T-cell (primary cell): ENCODE measurements at places on chromosomes 6 and 20.

- no peak overlapping the region for H3K27ac ChIP-seq
- no peaks in the 10 kb centered on the region for H3K27me3 ChIP-seq
- DNase-seq = no peak
- no peaks in the 10 kb centered on the region for H3K4me1 ChIP-seq
- H3K4me3 ChIP-seq = no peak overlapping the region
- no peaks in the 10 kb centered on the region for H3K36me3 ChIP-seq
These were observed 341.2 kb downstream of the CDKAL1 start for GRCh38 chr6:20875369-20875963.

DNA sequence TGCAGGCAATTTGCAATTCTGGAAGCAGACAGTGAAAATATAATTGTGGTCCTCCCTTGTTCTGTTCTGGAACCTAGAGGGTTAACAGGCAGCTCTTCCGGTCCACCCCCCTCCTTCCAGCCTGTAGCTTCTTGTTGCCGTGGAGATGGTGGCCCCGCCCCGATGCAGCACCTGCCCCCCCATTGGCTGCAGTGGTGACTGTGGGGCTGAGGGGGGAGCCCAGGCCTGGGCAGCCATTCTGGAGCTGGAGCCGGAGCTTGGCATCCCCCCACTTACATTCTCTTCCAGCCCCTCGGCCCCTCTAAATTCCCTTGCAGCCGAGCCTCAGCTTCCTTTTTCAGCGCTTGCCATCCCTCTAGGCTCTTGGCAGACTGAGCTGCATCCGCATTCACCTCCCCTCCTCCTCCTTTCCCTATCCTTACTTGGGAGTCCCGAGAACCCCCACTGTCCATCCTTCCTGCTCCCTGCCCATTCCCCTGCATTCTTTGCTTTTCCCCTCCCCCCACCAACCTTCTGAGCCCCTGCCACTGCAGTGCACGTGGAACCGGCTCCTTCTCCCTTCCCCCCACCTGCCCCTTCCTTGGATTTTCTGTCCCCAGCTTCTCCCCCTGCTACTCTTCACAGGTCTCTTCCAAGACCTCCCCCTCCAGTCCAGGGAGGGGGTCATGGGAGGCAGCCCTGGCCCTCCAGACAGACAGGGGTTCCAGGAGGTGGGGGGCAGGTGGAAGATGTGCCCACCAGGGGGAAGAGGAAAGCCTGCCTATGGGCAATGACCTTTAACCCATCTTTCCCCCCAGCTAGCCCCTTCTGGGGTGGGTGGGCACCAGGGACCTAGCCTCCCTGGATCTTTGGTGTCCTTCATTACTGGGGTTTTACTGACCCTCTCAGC is 11.4 kb downstream of the SYNGAP1 start:
- peak overlapping the region; percentile 67 for H3K4me3 ChIP-seq
- H3K36me3 ChIP-seq = peaks cover 22% of the 10 kb centered on the region
- H3K27me3 ChIP-seq = no peaks in the 10 kb centered on the region
- DNase-seq = peak; percentile 85
- peak overlapping the region; percentile 88 for H3K27ac ChIP-seq
- peaks cover 42% of the 10 kb centered on the region for H3K4me1 ChIP-seq

DNA sequence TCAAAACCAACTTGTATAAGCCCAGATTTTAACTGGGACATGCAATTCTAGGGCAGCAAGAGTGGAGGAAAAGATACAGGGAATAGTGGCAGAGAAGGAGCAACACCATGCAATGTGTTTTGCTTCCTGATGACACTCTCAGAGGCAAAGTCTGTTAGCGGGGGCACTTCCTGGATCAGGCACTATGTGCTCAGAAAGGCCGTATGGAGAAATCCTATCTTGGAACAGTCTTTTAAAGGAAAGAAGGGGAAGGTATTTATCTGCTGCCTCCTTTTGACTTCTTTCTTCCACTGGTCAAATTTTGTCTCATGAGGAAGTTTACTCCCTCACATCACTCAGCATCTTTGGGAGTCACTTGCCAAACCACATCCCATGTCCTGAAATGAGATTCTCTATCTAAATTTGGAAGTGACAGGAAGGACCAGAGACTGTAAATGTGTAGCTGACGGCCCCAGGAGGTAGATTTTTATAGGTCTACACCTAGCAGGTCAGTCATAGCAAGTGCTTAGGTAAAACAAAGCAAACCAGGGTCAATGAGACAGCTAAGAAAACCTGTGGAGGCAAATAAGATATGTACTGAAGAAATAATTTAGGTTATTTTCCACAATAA is 91.7 kb upstream of the ELOVL5 start:
- no peak overlapping the region for H3K27ac ChIP-seq
- H3K4me3 ChIP-seq = no peak overlapping the region
- no peaks in the 10 kb centered on the region for H3K4me1 ChIP-seq
- no peaks in the 10 kb centered on the region for H3K36me3 ChIP-seq

- H3K27ac ChIP-seq = no peak overlapping the region
- peaks cover 7% of the 10 kb centered on the region for H3K27me3 ChIP-seq
- DNase-seq = no peak
These were observed 65.0 kb upstream of the MAP3K4 start for GRCh38 chr6:160926281-160927276.

GRCh38 chr20:2578475-2579192 is 42.3 kb downstream of the TMC2 start:
- no peak overlapping the region for H3K4me3 ChIP-seq
- DNase-seq = no peak
- no peaks in the 10 kb centered on the region for H3K36me3 ChIP-seq
- no peaks in the 10 kb centered on the region for H3K4me1 ChIP-seq
- H3K27me3 ChIP-seq = peaks cover 5% of the 10 kb centered on the region

DNA sequence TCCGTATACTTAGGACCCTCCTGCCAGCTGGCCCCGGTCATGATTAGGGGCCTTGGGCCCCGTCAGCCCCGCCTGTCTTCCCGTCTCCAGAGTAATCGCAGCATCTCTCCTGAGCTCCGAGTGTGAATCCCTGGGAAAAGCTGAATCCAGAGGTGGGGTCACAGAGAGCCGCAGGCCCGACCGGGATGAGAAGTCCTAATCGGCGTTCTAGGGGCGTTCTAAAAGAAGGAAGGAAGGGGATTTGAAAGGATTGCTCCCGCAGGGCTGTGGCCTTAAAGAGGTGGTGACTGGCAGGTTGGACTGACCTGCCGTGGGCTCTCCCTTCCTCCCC is 371 bp downstream of the HMGN4 start:
- H3K27me3 ChIP-seq = no peaks in the 10 kb centered on the region
- peaks cover 48% of the 10 kb centered on the region for H3K4me1 ChIP-seq
- no peaks in the 10 kb centered on the region for H3K36me3 ChIP-seq
- peak overlapping the region; percentile 96 for H3K4me3 ChIP-seq
- DNase-seq = no peak

GRCh38 chr6:121434037-121434770 is 1.2 kb upstream of the GJA1 start:
- H3K4me1 ChIP-seq = no peaks in the 10 kb centered on the region
- peaks cover 18% of the 10 kb centered on the region for H3K27me3 ChIP-seq
- DNase-seq = no peak
- no peak overlapping the region for H3K27ac ChIP-seq
- H3K36me3 ChIP-seq = no peaks in the 10 kb centered on the region

DNA sequence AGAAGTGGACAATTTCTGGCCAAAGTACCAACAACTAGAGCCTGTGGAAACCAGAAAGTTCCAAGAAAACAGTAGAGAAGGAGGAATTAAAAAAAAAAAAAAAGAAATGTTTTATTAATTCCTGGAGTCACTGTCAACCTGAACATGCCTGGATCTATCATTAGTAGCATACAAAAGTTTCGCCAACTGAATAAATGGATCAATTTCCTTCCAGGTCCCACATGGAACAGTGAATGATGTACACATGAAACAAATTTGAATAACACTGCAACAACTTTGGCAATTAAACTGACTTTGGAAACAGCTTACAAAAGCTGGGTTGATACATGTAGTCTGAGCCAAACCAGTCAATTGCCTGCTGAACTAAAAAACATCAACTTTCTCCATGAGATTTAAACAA is 90.0 kb upstream of the HMGCLL1 start:
- H3K4me3 ChIP-seq = no peak overlapping the region
- no peaks in the 10 kb centered on the region for H3K36me3 ChIP-seq
- H3K27ac ChIP-seq = no peak overlapping the region
- no peaks in the 10 kb centered on the region for H3K4me1 ChIP-seq
- no peaks in the 10 kb centered on the region for H3K27me3 ChIP-seq
- no peak for DNase-seq

DNA sequence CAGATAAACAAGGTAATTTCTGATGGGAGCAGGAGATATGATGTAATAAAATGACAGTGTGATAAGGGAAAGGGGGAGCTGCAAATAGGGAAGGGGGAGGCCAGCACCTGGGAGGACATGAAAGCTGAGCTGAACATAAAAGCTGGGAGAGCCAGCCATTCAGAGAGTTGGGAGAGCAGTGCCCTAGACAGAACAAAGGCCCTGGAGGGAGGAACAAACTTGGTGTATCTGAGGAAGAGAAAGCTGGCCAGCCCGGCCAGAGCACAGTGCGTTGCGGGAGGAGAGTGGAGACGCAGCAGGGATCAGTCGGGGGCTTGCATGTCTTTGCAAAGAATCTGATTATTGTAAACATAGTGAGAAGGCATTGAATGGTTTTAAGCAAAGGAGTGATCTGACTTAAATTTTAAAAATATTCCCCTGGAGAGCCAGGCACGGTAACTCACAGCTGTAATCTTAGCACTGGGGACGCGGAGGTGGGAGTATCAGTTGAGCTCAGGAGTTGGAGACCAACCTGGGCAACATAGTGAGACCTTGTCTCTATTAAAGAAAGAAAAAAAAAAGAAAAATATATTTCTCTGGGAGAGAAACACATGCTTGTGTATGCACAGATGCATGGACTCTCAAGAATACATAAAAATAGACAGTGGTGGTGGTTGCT is 318.2 kb downstream of the ZFAND3 start:
- peaks cover 8% of the 10 kb centered on the region for H3K36me3 ChIP-seq
- no peak for DNase-seq
- H3K4me3 ChIP-seq = no peak overlapping the region

DNA sequence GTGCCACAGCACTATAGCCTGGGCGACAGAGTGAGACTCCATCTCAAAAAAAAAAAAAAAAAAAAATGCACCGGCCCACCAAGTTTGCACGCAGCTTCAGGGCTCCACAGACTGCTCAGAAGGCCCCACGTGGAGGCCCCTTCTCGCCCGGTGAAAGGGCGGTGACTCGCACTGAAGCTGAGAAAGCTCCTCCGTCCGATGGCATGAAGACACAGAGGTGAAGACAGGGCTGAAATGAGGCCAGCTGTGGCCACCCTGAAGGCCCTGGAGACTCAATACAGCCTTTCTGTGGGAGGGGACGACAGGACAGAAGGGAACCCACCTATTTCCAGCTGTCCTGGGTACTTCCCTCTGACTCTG is 84.0 kb downstream of the PTPN1 start:
- H3K27ac ChIP-seq = no peak overlapping the region
- H3K4me3 ChIP-seq = no peak overlapping the region
- H3K36me3 ChIP-seq = peaks cover 8% of the 10 kb centered on the region

DNA sequence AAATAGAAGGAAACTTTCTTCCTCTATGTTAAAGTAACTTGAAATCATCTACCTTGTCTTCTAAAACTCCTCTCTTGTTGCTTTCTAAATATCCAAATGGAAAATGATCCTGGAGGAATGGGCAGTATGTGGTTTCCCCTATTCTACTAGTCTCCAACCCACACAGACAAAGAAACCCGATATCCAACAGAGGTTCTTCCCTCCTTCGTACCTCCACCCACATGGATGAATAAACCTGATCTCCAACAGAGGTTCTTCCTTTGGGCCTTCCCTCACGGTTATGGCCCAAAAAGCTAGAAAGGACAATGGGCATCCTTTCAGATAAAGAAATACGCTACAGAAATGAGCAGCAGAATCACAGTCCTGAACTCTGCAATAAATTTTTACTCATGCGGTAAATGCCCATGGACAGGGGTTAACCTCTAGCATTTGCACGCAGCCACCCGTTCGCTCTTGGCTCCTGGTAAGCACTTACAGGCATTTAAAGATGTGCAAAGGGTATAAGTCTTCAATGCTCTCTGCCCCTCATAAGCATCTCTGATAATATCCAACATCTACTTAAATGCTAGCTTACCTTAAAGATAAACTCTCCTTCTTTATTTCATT is 130.9 kb downstream of the GMPR start:
- no peaks in the 10 kb centered on the region for H3K27me3 ChIP-seq
- H3K4me3 ChIP-seq = no peak overlapping the region
- H3K27ac ChIP-seq = no peak overlapping the region
- DNase-seq = no peak
- H3K4me1 ChIP-seq = no peaks in the 10 kb centered on the region
- no peaks in the 10 kb centered on the region for H3K36me3 ChIP-seq

- DNase-seq = no peak
- H3K36me3 ChIP-seq = no peaks in the 10 kb centered on the region
- no peak overlapping the region for H3K4me3 ChIP-seq
- H3K27me3 ChIP-seq = no peaks in the 10 kb centered on the region
- no peak overlapping the region for H3K27ac ChIP-seq
- H3K4me1 ChIP-seq = no peaks in the 10 kb centered on the region
These were observed 107.7 kb downstream of the CD109 start for GRCh38 chr6:73803562-73804241.
